Fibroblast of villous mesenchyme (primary cell): ENCODE measurements at places on chromosomes 13 and 19.

GRCh38 chr13:39959497-39960144 is 304.2 kb downstream of the COG6 start:
- no peak for DNase-seq

DNA sequence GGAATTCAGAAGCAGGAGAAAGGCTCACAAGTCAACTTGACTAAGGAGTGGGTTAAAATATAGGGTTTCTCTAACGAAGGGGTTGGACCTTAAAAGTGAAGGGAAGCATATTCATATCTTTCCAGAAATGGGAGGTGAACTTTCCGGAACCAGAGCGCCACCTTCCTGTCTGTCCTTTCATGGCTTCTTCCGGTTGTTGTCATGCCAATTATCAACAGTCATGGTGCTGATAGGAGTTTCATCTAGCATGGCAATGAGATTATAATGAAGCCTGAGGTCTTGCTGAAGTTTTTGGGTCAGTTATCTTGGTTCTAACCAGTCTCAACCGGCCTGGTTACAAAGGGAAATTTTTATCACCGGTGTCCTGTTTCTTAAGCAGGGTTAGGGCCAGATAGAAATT is 162.9 kb upstream of the NBEA start:
- no peak for DNase-seq

DNA sequence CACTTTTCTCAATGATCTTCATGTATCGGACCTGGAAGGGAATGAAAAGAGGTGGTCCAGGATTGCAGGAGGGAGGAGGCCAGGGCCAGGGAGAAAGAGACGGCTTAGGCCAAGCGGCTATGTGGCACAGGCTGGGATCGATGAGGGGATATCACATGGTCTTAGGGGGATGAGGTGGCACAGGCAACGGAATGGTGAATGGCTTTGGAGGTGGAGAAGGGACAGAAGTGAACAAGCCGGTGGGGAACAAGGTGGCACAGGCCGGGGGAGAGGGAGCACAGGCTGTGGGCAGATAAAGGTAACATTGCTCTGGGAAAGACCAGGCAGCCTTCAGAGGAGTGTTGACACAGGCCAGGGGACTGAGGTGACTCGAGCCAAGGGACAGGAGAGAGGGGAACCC is 5.7 kb upstream of the CDKN2D start:
- DNase-seq = no peak

- DNase-seq = peak; percentile 22
Measured at GRCh38 chr13:98324105-98324504, 147.0 kb upstream of the RNF113B start.

- DNase-seq = peak; percentile 55
Measured at GRCh38 chr19:43789029-43789428, 8.3 kb upstream of the KCNN4 start.

- DNase-seq = no peak
Measured at GRCh38 chr19:17235971-17236777, 9.5 kb downstream of the NR2F6 start.

DNA sequence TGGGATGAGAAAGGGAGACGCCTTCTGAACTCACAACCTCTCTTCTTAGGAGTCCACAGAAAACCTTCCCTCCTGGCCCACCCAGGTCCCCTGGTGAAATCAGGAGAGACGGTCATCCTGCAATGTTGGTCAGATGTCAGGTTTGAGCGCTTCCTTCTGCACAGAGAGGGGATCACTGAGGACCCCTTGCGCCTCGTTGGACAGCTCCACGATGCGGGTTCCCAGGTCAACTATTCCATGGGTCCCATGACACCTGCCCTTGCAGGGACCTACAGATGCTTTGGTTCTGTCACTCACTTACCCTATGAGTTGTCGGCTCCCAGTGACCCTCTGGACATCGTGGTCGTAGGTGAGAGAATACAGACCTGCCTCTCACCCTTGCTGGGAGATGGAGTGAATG is 3.3 kb downstream of the KIR3DL3 start:
- no peak for DNase-seq

- DNase-seq = no peak
Measured at GRCh38 chr19:43636121-43636683, 3.4 kb downstream of the CADM4 start.

GRCh38 chr13:29707876-29708543 is 112.5 kb upstream of the SLC7A1 start:
- DNase-seq = peak; percentile 66

GRCh38 chr13:46743191-46743590 is 53.8 kb downstream of the ESD start:
- no peak for DNase-seq

DNA sequence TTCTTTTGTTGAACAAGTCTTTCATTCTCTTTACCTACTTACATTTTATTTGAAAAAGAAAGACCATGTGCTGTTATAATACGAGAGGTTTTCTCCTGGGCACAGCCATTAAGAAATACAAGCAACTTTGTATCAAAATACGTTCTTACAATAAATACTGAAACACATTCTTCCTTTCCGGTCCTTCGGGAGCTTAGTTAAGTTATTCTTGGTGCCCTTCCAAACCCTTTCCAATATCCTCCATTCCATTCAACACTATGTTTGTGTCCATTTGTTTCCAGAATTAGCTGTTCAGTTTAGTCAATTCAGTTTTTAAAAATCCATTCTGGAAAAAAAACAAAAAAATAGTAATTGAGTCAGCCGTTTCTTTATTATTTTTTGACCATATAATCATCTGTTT is 746.8 kb upstream of the SLC10A2 start:
- no peak for DNase-seq

DNA sequence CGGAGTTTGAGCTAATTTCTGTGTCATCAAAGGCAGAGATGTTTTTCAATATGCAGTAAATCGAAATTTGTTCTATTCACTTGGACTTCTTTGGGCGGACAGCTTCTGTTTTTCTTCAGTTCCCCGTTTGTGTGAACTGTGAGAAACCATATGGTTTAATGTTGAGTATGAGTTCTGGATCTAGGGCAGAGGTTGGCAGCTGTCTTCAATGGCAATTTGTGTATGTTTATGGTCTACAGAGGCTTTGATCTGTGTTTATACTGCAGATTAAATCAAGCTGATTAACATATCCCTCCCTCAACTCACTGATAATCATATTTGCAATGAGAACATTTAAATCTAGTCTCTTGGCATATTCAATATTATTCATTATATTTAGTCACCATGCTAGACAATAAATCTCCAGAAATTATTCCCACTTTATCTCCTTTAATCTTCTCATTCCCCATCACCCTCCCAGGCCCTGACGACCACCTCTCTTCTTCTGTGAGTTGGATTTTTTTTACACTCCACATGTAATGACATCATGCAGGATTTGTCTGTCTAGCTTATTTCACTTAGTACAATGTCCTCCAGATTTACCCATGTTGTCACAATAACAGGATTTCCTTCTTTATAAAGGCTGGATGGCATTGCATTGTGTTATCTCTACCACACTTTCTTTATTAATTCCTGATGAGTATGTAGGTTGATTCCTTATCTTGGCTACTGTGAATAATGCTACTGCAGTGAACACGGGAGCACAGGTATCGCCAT is 9.0 kb downstream of the ZNF331 start:
- DNase-seq = peak; percentile 63

- DNase-seq = peak; percentile 17
Measured at GRCh38 chr19:30908262-30908771, 440.9 kb downstream of the TSHZ3 start.

- no peak for DNase-seq
Measured at GRCh38 chr19:58098682-58098998, 609 bp upstream of the ZSCAN18 start.

DNA sequence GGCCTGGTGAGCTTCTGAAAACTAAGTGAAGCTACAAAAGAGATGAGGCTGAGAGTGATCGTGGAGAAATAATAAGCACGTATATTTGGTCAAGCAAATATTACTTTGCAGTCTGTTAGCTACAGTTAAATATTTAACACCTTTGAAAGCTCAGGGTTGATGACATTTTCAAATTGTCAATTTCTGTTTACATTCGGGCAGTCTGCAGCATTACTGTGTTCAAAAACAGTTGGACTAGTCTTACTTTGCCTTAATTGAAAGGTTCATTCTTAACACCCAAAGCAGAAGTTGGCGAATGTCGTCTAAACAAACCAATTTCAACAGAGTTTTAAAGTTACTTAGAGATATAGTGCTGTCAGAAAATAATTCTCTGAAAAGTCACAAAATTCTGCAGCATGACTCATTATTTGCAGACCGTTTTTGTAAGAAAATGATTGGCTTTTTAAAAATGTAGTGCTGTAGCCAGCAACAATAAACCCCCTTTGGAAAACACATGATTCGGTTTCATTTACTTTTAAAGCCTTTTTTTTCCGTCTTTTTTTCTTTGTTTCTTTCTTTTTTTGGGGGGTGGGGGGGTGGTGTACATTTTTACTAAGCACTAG is 549.0 kb downstream of the GPC6 start:
- peak; percentile 49 for DNase-seq

GRCh38 chr13:114067886-114068651 is 64.4 kb downstream of the RASA3 start:
- peak; percentile 64 for DNase-seq

DNA sequence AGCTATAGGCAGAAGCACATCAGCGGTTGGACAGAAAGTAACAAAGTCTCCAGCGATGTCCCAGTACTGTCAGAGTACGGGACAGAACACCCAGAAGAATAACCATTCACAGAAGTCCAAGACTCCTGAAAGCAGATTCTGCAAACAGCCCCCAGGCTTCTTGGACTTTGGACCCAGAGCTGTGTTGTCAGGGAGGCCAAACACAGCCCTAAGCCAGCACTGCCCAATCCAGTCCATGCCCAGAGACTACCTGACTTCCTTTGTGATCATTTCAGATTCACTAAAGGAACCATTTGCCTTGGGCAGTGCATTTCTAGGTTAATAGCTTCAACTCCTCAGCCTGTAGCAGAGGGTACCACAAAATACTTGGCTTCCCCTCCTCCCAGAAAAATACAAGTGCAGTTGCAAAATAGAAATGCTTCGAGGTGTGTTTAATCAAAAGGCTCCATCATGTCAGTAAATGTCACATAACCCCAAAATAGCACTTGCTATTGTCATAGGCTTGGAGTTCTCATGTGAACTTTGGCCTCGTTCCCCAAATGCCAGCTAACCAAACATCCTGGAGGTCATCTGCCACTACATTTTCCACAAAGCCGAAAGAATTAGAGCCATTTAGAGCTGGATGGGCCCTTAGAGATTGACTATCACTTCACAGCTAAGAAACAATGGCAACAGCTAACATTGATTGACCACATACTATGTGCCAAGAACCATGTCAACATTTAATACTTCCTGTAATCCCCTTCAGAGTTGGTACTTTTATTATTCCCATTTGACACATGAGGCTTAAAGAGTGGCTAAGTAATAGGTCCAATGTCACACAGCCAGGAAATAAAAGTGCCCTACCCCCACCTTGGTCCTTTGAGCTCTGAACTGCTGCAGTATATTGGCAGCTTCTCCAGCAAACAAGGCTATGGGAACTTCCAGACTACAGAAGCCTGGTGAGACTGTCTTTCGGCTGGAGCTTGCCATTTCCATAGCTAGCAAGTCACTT is 329.9 kb downstream of the FOXO1 start:
- no peak for DNase-seq

DNA sequence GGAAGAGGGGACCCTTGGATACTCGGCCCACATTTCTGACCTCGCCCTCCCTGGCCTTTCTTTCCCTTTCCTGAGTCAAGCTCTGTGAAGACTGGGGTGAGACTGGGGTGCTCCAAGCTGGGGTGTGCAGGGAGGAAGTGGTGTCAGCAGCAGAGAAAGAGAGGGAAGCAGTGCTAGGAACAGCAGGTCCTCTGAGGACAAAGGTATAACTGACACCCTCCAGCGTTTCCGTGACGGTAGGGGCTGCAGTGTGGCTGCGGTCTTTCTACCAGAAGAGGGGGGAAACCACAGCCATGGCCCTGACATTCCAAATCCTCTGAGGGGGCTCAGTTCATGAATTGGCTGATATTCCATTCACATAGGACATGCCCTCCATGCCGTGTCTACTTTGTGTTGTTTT is 1.1 kb downstream of the KIR3DL2 start:
- DNase-seq = no peak

GRCh38 chr13:113996081-113996911 is 22.4 kb upstream of the C13orf46 start:
- DNase-seq = no peak

DNA sequence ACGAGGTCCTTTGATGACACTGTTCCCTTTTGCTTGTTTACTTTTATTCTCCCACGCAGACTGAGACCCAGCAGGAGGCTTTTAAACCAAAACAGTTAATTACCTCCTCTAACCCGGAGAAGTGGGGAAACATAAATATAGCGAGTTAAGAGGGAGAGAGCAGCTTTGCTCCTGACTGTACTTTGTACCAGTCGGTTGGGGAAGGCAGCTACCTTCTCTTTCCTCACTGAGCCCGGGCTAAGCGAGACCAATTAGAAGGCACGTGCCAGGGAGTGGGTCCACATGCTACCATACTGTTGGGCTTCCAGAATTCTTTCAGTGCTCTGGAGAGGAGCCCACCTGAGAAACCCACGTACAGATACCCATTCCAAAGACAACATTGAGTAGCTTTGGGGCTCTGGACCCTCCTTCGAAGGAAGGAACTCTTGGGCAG is 124.2 kb downstream of the ZIC5 start:
- DNase-seq = no peak

- DNase-seq = no peak
Measured at GRCh38 chr19:43504426-43505185, at the start of gene PHLDB3. PHLDB3 (minus strand) TSS chr19:43504746; CDS start chr19:43504118, 628 bp downstream.

- DNase-seq = no peak
Measured at GRCh38 chr19:45800070-45800553, 7.5 kb upstream of the DMWD start.

DNA sequence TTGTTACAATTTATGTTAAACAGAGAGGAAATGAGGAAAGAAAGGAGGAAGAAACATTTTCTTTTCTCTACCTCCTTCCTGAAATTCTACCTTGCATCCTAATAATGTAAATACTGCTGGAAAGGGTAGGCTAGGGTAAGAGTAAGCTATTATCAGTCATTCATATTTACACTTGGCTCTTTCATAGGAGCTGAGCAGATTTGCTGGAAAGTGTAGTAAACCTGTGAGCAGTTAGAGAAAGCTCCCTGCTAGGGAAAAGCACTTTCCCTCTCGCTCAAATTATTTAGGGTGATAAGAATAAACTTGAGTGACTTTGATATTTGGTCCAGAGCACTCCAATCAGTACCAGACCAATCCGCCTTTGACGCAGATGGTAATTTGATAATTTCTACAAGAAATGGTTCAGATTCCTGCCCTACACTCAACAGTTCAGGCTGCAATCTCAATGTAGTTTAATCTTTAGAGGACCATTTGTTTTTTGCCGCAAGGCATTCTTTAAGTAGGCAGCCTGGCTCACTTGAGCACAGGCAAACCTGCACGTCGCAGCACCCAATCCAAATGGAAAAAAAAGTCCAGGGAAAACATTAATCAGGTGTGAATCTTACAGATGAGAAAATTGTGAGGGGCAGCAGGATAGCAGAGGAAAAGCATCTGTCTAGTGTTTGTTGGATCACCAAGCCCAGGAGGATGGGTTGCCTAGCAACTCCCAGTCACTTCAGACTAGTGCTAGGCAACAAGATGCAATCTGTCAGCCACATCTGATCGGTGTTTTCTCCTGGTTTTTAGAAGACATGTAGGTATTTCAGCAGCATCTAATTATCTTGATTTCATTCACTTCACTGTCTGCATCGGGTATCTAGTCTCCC is 68.6 kb upstream of the KL start:
- DNase-seq = no peak
